ENCODE measurements at places on chromosomes 5 and 9.

GRCh38 chr9:16928179-16928945 is 57.9 kb upstream of the BNC2 start:
- H3K4me3 ChIP-seq = no peak overlapping the region
- H3K27me3 ChIP-seq = no peaks in the 10 kb centered on the region
- DNase-seq = no peak
- no peaks in the 10 kb centered on the region for H3K4me1 ChIP-seq

GRCh38 chr5:133287500-133287899 is 235.7 kb downstream of the HSPA4 start:
- no peaks in the 10 kb centered on the region for H3K27me3 ChIP-seq
- no peaks in the 10 kb centered on the region for H3K4me1 ChIP-seq
- H3K4me3 ChIP-seq = no peak overlapping the region
- no peak overlapping the region for H3K27ac ChIP-seq
- DNase-seq = no peak
- no peaks in the 10 kb centered on the region for H3K36me3 ChIP-seq

DNA sequence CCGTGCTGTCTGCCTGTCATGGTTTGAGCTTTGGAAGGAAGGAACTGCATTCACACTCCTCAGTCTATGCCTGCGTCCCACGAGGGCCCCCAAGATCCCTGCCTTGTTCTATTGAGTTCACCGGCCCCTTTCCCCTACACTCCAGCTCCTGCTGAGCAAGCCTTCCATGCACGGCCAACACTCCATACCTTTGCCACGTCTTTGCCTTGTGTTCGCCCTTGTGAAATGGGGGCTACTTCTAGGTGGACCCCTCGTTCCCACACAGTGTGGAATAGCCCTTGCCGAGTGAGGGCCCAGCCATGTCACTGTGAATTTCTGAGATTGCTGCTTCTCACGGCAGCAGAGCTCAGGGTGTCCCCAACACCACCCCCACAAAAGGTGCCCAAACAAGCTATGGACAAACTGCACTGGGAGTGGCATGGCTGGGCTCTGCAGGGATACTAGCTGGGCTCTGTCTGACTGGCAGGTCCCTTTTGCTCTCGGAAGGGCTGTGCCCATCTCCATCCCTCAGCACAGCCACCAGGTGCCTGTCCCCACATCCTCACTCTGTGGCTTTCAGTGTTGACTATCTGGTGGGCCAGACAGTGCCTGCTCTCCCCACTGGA is 67.9 kb upstream of the ADAMTS2 start:
- DNase-seq = no peak
- H3K36me3 ChIP-seq = no peaks in the 10 kb centered on the region
- no peak overlapping the region for H3K4me3 ChIP-seq
- H3K4me1 ChIP-seq = no peaks in the 10 kb centered on the region

DNA sequence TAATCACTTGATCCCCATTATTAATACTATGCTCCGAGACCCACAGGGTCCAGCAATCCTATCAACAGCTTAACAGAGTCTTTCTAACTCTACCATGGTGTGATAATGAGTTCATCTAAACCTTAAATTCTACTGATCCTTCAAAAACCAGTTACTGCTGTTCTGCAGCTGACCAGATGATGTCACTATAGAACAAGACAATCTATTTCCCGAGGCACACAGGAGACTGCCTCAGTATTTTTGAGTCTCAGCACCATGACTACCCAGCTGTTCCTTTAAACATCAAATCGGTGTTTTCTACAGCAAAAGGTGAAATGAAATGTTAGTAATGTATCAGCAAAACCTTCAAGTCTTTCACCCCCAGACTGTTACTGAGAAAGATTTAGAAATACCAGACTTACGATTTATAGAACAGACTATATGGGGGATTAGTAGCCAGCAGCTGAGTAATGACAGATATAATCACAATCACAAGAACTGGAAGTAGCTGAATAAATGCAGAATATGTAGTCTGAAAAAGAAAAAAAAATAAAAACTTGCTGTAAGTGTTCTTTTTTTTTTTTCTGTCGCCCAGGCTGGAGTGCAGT is 16.9 kb downstream of the DNAJC18 start:
- no peak overlapping the region for H3K27ac ChIP-seq
- no peaks in the 10 kb centered on the region for H3K4me1 ChIP-seq
- H3K27me3 ChIP-seq = no peaks in the 10 kb centered on the region
- H3K36me3 ChIP-seq = peaks cover 10% of the 10 kb centered on the region
- DNase-seq = no peak
- no peak overlapping the region for H3K4me3 ChIP-seq

DNA sequence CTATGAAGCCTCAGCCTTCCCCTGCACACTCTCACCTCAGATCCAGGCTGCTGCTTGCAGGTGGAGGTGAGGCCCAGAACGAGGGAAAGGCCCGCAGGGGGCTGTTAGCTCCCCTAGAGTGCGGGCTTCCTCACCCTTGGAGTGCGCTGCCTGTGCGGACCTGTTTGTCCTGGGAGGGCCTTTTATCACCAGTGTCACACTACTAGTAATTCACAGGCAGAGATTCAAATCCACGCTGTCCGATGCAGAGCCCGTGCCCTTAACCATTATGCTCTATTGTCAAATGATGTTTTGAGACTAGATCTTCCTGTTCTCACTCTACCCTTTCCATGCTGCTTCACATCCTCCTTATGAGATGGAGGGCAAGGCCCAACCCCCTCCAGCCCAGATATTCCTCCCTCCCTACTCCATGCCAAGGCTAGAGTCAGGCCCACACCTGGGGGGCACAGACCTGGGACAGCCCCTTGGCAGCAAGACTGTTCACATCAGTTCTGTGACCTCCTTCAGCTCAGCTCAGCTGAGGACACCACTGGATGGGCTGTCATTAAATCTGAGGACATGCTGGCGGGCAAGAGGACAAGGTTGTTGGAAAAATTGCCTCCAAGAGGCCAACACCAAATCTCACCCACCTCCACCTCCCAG is 112.8 kb upstream of the SPOCK1 start:
- no peak overlapping the region for H3K27ac ChIP-seq
- no peaks in the 10 kb centered on the region for H3K36me3 ChIP-seq
- no peak for DNase-seq
- H3K4me1 ChIP-seq = no peaks in the 10 kb centered on the region
- H3K27me3 ChIP-seq = no peaks in the 10 kb centered on the region

GRCh38 chr9:124149992-124150391 is 107.8 kb upstream of the NEK6 start:
- H3K4me3 ChIP-seq = no peak overlapping the region
- no peaks in the 10 kb centered on the region for H3K4me1 ChIP-seq
- no peak overlapping the region for H3K27ac ChIP-seq
- no peak for DNase-seq
- H3K27me3 ChIP-seq = no peaks in the 10 kb centered on the region
- no peaks in the 10 kb centered on the region for H3K36me3 ChIP-seq

GRCh38 chr5:165272436-165272835 is 1767.0 kb downstream of the MAT2B start:
- H3K36me3 ChIP-seq = no peaks in the 10 kb centered on the region
- no peak overlapping the region for H3K27ac ChIP-seq
- no peaks in the 10 kb centered on the region for H3K4me1 ChIP-seq
- no peak for DNase-seq
- H3K27me3 ChIP-seq = no peaks in the 10 kb centered on the region
- no peak overlapping the region for H3K4me3 ChIP-seq

DNA sequence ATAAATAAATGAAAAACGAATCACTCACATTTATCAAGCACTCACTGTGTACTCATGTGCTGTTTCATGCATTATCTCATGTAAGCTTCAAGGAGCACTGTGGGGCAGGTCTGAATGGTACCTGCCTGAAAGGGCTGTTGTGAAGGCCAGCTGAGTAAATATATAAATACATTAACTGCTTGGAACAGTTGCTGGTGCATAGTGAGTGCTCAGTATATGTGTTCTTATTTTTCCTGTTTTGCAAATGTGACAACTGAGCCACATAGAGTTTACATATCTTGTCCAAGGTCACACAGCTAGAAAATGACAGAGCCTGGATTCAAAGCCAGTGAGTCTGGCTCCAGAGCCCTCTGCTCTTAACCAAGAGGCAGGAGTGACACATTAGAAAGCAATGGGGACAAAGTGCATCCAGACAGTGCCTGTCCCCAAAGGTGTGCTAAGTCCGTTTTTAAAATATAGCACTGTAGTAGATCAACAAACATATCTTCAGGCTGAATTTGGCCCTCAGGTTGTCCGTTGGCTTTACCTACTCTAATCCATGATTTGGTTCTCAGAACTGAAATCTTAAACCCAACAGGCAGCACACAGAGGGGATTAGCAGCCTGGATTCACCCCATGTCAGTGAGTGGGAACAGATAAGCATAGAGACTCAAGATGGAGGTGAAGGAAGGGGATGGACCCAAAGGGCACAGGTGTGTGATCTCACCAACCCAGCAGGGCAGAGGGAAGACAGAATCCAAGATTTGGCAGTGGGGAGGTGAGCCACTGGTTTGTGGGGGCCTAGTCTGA is 70.8 kb downstream of the WWC1 start:
- H3K27ac ChIP-seq = no peak overlapping the region
- H3K27me3 ChIP-seq = no peaks in the 10 kb centered on the region
- H3K4me3 ChIP-seq = no peak overlapping the region
- H3K36me3 ChIP-seq = no peaks in the 10 kb centered on the region

DNA sequence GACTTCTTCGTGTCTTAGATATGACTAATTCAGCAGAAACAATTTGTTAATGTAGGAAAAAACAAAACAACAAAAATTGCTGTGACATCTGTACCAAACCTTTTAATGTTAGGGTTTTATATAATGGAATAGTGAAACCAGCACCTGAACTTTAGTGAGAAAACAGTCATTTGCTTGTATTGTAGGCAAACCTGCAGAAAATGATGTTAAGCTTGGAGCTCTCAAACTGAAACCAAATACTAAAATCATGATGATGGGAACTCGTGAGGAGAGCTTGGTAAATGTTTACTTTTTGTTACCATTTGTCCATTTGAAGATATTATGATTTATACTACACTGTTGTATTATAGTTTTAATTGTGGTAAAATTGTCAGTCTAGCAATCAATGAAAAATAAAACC is 6.6 kb downstream of the UBLCP1 start:
- no peaks in the 10 kb centered on the region for H3K4me1 ChIP-seq
- H3K4me3 ChIP-seq = no peak overlapping the region
- no peaks in the 10 kb centered on the region for H3K27me3 ChIP-seq

- H3K27me3 ChIP-seq = no peaks in the 10 kb centered on the region
- no peak overlapping the region for H3K4me3 ChIP-seq
- no peaks in the 10 kb centered on the region for H3K36me3 ChIP-seq
- DNase-seq = no peak
- no peaks in the 10 kb centered on the region for H3K4me1 ChIP-seq
Observed at GRCh38 chr5:88870285-88870684, 12.7 kb downstream of the MEF2C start.

DNA sequence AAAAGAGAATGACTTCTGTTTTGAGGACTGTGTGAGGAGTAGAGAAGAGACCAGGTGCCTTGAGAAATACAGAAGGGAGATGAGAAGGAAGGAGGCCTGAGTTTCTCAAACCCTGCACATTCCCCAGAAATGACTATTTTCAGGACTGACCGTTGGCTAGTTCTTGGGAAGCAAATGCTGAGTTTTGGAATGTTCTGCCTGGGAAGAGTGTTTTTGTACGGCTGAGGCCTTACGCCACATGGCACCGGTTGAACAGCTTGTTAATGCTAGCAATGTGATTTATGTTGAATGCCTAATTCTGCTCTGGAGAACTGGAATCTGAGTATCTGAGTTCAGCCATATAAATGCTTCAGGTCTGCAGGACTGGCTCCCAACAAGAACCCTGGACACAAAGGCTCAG is 152.7 kb upstream of the ADAMTS16 start:
- no peaks in the 10 kb centered on the region for H3K36me3 ChIP-seq
- no peak for DNase-seq
- no peak overlapping the region for H3K4me3 ChIP-seq
- no peaks in the 10 kb centered on the region for H3K4me1 ChIP-seq
- H3K27me3 ChIP-seq = no peaks in the 10 kb centered on the region

- no peaks in the 10 kb centered on the region for H3K4me1 ChIP-seq
- no peaks in the 10 kb centered on the region for H3K36me3 ChIP-seq
- H3K27me3 ChIP-seq = no peaks in the 10 kb centered on the region
- no peak overlapping the region for H3K27ac ChIP-seq
- DNase-seq = no peak
Observed at GRCh38 chr5:54658010-54658409, 140.5 kb downstream of the SNX18 start.

- H3K4me3 ChIP-seq = no peak overlapping the region
- no peak overlapping the region for H3K27ac ChIP-seq
- H3K4me1 ChIP-seq = no peaks in the 10 kb centered on the region
- DNase-seq = no peak
Observed at GRCh38 chr9:111360881-111361280, 30.9 kb upstream of the OR2K2 start.

- no peaks in the 10 kb centered on the region for H3K27me3 ChIP-seq
- no peaks in the 10 kb centered on the region for H3K4me1 ChIP-seq
- DNase-seq = no peak
- no peaks in the 10 kb centered on the region for H3K36me3 ChIP-seq
Observed at GRCh38 chr5:56317923-56318561, 84.9 kb upstream of the ANKRD55 start.

DNA sequence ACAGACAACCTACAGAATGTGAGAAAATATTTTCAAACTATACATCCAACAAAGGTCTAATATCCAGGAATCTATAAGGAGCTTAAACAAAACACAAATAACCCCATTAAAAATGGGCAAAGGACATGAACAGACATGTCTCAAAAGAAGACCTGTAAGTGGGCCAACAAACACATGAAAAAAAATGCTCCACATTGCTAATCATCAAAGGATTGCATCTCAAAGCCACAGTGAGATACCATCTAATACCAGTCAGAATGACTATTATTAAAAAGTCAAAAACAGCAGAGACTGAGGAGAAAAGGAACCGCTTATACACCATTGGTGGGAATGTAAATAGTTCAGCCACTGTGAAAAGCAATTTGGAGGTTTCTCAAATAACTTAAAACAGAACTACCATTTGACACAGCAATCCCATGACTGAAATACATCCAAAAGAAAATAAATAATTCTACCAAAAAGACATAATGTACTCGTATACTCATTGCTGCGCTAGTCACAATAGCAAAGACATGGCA is 39.1 kb upstream of the C5orf63 start:
- no peak overlapping the region for H3K4me3 ChIP-seq
- no peak overlapping the region for H3K27ac ChIP-seq
- no peaks in the 10 kb centered on the region for H3K36me3 ChIP-seq

- H3K27ac ChIP-seq = no peak overlapping the region
- no peaks in the 10 kb centered on the region for H3K27me3 ChIP-seq
- no peak overlapping the region for H3K4me3 ChIP-seq
- H3K36me3 ChIP-seq = no peaks in the 10 kb centered on the region
- peaks cover 25% of the 10 kb centered on the region for H3K4me1 ChIP-seq
- no peak for DNase-seq
Observed at GRCh38 chr9:6781476-6781875, 23.7 kb downstream of the KDM4C start.

GRCh38 chr5:10454591-10455276 is 13.1 kb downstream of the ROPN1L start:
- H3K4me3 ChIP-seq = no peak overlapping the region
- no peaks in the 10 kb centered on the region for H3K36me3 ChIP-seq
- no peak overlapping the region for H3K27ac ChIP-seq
- no peaks in the 10 kb centered on the region for H3K27me3 ChIP-seq
- no peak for DNase-seq
